ENCODE measurements at places on chromosomes 3 and 15.

GRCh38 chr3:1506090-1506489 lies 413.3 kb downstream of the CNTN6 start:
- DNase-seq: no peak

- no peak for DNase-seq
These were observed 356.8 kb downstream of the FOXP1 start for GRCh38 chr3:71226565-71227269.

GRCh38 chr15:76994001-76994400 lies 925 bp upstream of the PSTPIP1 start:
- no peak for DNase-seq

DNA sequence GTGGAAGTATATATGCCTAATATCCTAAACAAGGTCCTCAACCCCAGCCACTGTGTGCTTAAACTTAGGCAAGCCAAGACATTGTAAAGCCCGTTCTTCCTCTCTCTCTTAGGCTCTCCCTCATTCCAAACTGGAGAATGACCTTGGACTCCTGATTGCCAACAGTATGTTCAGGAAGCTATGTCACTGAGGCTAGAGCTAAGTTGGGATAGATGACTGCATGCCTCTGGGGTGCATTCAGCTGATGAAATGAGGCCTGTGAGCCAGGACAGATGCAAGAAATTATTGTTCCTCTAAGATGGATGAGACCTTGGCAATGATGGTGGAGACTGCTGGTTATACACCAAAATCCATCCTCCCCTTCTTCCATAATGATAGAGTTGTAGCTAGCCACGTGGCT lies 27.9 kb upstream of the TBC1D21 start:
- DNase-seq: no peak

DNA sequence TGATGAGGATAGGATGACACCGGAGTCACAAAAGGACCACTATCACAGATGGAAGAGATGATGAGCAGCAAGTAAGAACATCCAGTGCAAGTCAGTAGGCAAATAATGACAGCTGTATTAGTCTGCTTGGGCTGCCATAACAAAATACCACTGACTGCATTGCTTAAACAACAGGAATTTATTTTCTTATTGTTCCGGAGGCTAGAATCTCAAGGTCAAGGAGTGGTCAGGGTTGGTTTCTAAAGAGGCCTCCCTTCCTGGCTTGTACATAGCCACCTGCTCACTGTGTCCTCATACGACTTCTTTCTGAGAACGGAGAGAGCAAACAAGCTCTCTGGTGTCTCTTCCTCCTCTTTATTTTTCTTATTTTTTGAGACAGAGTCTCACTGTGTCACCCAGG lies 380.7 kb downstream of the PLOD2 start:
- DNase-seq: no peak

DNA sequence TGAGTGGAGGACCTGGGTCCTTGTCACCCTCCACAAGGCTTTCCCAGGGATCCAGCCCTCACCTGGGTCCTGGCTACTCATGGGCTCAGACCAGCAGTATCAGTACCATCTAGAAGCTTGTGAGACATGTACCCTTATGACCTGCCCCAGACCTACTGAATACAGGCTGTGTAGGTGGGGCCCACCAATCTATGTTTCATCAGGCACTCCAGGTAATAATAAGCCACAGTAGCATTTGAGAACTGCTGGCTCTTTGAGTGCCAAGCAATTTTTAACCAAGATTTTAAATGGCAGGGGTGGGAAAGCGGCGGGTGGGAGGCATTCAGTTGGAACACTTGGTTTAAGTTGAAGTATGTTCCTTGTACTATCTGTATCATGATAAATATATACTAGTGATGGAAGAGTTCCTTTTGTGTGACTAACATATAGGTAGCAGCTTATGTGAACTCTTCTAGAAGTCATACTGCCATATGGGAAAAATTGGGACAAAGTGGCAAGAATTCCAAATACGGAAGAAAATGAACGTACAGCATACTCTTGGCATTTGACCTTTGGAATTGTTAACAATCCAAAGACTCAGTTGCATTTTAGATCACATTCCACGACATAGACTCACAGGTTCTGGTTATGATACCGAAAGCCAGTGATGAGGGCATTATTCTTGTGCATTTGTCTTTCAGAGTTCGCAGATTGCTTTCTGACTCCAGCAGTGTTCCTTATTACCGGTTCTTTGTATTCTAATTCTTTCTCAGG lies 190.4 kb downstream of the GHSR start:
- no peak for DNase-seq
